ENCODE measurements at places on chromosomes 3 and 15.

- DNase-seq = no peak
These were observed 40.9 kb upstream of the PCSK6 start for GRCh38 chr15:101530224-101530958.

GRCh38 chr3:68974711-68975110, 38.8 kb downstream of the EOGT start:
- no peak for DNase-seq

DNA sequence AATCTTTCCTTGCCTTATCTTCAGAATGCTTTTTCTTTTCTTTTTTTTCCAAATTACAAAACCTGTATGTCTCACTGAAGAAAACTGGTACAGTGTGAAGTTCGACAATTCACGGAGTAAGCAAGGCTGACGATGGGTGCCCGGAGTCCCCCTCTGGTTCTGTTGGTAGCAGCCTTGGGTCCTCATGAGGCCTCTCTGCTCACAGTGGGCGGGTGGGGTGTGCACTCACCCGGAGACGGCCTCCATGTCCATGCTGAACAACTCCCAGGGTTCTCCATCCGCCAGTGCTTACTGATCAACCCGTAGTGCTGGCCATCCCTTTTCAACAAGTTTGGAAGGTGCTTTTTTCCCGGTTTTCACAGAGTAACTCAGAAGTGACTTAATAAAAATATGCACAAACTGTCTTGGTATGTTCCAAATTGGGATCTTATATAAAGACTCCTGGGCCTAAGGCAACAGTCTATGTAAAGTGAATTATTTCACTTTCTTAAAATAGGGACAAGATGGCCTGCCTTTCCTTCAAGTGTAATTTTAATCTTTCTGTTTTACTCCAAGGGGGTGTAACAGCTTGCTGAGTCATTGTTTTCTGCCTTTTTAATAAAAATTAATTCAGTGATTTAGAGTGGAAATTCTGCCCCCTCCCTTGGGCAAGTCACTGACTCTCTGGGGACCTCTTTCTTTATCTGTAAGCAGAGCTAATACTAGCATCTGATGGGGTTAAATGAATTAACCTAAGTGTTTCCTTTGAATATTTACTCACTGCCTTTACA, 23.7 kb downstream of the LRRK1 start:
- DNase-seq = peak; percentile 17

DNA sequence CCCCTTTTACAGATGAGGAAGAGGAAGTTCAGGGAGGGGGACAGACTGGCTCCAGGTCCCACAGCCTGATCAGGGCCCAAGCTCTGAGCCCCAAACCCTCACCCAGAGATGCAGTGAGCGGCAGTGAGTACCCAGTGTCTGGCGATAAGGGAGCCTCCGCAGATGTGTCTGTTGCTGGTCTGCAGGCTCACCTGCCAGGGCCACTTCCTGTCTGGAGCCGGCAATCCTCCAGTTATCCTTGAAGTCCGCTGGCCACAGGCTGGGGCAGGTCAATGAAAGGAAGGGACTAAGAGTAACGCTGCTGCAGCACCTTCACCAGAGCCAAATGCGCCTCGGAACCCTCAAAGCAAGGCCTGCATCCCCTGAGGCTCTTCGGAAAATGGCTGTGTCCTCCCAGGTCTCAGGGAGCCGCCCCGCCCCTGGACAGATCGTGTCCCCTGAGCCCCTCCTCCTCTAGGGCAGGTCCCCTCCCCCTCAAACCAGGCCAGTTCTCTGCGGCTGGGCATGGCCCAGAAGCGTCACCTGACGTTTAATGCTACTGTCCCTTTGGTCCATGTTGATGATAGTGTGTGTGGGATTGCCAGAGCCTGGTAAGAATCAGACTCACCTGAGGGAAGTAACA, 51.5 kb downstream of the MYL3 start:
- no peak for DNase-seq

- peak; percentile 18 for DNase-seq
These were observed 400.0 kb upstream of the PPP2R3A start for GRCh38 chr3:135565546-135565945.

DNA sequence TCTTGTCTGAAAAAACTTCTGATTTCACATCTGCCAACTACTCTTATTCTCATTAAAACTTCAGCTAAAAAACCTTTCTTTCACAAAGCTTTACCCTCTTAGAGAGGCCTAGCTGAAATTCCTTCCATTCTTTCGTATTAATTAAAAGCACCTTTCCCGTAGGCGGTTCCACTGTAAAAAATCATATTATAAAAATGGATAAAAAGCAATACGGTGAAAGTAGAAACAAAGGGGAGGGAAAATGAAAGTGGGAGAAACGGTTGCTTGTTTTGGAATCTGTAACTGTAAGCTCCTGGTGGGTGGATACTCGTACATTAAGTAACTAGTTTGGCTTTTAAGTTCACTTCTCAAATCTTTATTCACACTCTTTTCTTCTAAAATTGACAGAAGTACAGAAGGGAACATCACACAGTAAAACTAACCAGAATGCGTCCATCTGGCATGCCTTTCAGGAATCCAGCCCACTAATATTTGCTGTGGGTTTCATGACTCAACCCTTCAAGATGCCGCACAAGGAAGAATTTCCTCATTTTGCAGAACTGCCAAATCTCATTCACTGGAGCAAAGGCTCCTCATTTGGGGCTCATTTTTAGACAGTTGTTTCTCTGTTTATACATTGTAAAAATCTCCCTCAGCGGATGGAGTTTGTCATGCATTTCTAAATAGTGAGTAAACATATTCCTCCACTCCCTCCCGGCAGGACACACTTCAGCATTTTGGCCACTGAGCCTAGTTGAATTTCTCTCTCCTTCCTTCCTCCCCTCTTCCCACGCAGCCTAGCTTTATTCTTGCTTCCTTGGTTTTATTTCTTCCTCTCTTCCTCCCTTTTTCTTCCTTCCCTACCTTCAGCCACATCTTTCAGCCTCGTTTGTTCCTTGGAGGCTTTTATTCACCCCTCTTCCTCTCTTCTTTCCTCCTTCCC, 419.5 kb upstream of the NAALADL2 start:
- peak; percentile 99 for DNase-seq

- DNase-seq = no peak
These were observed 26.6 kb upstream of the HES1 start for GRCh38 chr3:194109192-194109863.

- no peak for DNase-seq
These were observed 59.8 kb downstream of the CPNE4 start for GRCh38 chr3:131975047-131975446.

GRCh38 chr3:136862617-136863322, 762 bp downstream of the NCK1 start:
- peak; percentile 61 for DNase-seq

GRCh38 chr3:12280357-12280806, 8.5 kb upstream of the PPARG start:
- DNase-seq = peak; percentile 30

GRCh38 chr3:161443921-161444693, 52.5 kb upstream of the OTOL1 start:
- no peak for DNase-seq

DNA sequence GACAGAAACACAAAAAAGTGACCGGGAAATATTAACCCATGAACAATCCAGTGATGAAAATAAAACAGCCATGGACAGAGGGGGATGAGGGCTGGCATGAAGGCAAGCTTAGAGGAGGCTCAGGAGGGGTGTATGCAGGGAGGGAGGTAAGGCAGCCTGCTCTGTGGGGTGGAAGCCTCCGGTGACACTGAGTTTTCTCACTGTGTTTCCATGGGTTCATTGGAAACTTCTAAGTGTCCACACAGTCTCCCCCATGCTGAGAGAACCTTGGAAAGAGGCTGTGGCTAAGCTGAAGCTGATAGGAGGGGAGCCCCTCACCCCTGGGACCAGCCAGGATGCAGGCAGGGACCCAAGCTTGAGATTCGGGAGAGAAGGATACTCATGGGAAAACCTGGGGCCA, 6.8 kb upstream of the SKOR1 start:
- DNase-seq = no peak

GRCh38 chr15:26628879-26629529, 143.9 kb downstream of the GABRB3 start:
- DNase-seq = peak; percentile 84

DNA sequence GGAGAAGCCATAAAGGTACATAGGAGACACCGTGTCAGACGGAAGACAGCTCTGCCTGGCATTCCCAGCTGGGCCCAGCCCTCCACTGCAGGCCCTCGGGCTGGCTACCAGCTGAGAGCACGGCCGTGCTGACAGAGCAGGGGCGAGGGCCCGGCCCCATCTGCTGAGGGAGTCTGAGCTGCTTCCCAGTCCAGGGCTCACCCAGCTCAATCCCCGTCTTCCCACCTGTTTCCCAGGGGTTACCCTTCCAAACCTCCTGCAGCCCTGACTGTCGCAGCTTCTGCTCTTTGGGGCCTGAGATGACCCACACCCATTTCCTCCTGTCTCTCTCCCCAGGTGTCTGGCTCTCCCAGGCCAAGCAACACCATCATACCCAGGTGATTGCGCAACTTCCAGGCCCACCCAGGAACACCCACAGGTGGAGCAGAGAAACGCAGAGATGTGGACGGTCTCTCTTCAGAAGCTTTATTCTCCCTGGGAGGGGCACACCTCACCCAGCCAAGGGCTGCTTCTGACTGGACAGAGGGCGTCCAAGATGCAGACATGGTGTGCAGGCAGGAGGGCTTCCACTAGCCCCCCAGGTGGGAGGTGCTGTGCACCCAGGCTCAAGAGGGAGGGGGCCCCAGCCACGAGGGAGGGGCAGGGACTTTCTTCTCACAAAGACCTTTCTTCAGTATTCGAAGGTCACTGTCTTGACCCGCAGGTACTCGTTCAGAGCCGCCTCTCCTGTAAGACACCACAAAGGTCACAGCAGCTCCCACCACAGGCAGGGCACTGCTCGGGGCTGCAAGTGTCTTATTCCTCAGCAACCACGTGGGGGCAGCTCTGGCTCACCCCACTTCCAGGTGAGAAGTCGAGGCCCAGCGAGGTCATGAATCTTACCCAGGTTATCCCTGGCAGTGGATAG, 19.4 kb upstream of the SLC41A3 start:
- DNase-seq = no peak

GRCh38 chr3:169755488-169755887, 9.4 kb downstream of the TERC start:
- no peak for DNase-seq

GRCh38 chr15:81080996-81081395, 53.1 kb upstream of the CFAP161 start:
- no peak for DNase-seq

- peak; percentile 77 for DNase-seq
These were observed 77.9 kb upstream of the NTRK3 start for GRCh38 chr15:88334436-88334835.

Data from EH (cell line).